ENCODE measurements at places on chromosomes 4 and X.

DNA sequence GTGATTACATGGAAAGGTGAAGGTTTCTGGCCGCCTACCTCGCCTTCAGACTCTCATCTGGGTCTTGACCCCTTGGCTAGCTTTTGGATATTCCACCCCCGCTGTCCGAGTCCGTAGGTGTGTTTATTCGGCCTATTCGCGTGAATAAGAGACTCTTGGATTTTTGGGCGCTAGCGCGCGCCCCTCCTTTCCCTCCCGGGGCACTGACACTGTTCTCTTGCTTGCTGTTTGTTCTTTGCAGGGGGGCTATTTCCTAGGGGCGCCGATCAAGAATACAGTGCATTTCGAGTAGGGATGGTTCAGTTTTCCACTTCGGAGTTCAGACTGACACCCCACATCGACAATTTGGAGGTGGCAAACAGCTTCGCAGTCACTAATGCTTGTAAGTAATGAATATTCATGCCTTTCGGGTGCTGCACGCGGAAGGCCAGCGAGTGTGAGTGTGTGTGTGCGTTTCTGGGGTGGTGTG is 932 bp downstream of the GRIA2 start:
- no peak for DNase-seq

DNA sequence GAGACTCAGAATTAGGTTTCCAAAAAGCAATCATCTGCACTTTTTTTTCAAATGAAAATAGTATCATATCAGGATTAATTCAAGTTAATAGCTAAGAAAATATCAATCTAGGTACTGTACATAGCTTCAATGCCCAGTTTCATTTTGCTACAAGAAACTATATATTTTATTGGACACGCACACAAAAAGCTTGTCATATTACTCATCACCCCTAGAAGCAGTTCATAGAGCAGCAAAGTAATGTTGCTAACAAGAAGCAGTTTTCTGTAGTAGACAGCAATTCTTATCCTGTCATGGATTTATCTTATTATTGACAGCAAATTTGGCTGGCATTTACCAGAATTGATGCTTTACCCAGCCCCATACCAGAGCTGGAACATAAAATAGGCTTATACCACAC is 52.3 kb upstream of the LSM6 start:
- DNase-seq: no peak

DNA sequence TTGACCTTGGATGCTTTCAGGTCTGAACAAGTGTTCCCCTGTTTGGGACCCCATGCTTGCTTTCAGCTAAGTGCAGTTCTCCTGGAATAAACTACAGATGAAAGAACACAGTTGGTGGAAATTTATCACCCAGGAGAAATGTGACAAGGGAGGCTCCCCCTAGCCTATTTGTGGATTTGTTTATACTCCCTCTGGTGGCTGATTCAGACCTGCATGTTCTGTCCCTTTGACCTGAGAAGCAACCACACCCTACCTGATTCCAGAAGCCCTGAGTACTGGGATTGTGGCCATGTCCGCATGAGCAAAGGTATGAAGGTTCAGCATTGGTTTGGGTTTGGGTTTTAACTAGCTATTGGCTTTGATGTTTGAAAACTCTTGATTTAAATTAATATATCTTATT is 440.9 kb downstream of the MID1IP1 start:
- peak; percentile 77 for DNase-seq

GRCh38 chr4:187059021-187059420 is 335.4 kb upstream of the FAT1 start:
- no peak for DNase-seq

DNA sequence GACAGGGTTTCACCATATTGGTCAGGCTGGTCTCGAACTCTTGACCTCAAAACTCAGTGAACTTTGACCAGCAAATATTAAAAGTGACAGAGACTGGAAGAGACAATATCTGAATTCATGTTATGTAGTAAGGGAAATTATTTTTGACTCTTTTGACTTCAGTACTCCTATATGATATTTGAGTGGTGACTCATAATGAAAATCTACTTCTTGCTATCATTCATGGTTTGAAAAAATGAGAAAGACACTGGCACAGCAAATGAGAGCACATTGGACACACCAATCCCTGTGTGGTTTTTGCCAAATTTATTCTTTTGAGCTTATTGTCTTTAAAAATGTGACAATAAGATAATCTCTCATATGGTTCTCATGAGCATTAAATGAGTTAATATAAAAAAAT is 109.4 kb downstream of the GPM6A start:
- DNase-seq: no peak

DNA sequence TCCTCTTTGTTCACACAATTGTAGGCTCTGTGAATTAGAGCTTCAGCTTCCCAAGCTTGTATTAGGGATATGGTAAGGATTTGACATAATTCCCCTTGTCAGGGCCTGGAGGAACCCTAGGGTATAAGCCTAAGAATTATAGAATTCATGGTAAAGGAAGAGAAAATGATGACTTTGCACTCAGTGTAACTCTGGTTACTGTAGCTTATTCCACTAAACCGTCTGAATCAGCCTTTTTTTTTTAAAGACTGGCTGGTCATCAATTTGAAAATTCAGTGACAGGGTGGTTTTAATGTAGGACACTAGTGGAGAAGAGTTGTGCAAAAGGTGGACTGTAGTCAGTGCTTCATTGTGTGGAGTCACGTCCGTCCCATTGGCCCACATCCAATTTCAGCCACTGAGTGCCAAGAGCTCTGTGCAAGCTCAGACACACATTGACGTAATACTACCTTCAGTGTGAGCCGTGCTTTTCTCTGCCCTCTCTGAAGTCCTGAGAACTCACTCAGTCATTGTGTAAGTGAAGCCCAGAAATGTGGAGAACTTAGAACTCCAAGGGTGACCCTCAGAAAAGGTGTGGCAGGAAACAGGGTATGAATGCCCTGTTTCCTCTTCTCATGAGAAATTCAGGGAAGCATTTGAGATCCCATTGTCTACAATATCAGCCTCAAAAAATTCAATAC is 449.8 kb downstream of the C4orf33 start:
- DNase-seq: peak; percentile 16

- DNase-seq: no peak
Measured at GRCh38 chr4:154984148-154984547, 203.1 kb downstream of the RBM46 start.

- DNase-seq: no peak
Measured at GRCh38 chr4:77184974-77185373, 28.0 kb downstream of the CCNG2 start.

- no peak for DNase-seq
Measured at GRCh38 chr4:45992728-45993127, 131.1 kb downstream of the GABRG1 start.

DNA sequence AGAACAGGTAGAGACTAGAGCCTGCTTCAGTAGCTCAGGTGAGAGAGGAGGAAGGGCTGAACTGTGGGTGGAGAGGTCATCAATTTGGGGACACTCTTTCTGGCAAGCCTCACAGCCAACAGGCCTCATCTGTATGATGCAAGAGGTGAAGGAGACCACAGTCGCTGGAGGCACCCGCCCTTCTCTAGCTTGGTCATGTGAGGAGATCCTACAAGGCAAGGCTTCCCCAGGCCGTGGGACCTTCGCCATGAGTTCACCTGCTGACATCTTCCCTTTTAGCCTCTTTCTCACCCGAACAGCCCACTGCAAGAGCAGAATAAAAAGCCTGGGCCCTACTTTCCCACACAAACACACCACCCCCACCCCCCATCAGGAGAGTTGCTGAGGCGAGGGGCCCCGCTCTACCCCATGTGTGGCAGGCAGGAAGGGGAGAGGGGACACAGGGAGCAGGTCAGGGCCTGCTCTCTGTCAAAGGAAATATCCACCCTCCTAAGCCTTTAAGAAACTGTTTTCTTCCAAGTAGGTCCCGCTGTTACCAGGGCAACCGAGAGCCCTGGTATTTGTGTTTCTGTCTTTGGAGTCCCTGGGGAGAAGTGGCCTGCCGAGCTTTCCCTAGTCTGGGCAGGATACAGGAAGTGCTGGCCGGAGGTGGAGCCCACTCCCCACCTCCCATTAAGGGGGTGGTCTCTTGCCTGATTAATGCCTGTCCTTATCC is 8.1 kb downstream of the RTL5 start:
- DNase-seq: no peak

GRCh38 chrX:2955838-2956237 is 26.7 kb upstream of the ARSD start:
- no peak for DNase-seq

GRCh38 chrX:109464231-109464630 is 17.7 kb downstream of the GUCY2F start:
- DNase-seq: no peak

DNA sequence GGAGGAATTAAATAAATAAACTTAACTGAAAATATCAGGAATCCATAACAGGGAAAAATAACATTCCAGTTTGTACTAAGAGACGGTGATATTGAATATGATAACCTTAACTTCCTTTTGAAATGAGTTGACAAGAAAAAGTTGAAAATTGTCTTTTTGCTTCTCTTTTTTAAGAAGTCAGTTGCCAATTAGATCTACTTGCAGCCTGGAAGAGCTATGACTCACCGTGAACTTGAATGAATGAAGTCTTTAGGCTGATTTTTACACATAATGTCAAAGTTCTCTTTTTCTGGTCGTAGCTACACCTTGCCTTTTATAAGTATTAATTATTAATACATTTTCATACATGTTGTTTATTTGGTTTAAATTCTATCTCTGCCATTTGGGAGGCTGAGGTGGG is 94.4 kb upstream of the HPGD start:
- DNase-seq: no peak

DNA sequence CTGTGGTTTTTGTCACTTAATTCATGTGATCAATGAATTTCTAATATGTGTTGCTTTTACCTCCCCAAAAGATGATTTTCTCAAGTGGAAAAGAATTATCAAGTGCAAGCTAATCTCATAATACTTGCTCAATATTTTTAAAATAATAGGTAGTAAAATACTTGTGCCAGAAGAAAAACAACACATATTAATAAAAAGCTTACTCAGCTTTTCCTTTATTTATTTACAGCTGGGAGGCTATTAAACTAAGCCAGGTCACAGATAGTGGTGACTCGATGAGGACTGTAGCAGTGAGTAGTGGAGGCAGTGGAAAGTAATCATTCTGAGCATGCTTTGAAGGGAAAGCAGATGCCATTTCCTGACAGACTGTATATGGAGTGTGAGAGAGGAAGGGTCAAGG is 96.1 kb downstream of the PRDM5 start:
- no peak for DNase-seq

DNA sequence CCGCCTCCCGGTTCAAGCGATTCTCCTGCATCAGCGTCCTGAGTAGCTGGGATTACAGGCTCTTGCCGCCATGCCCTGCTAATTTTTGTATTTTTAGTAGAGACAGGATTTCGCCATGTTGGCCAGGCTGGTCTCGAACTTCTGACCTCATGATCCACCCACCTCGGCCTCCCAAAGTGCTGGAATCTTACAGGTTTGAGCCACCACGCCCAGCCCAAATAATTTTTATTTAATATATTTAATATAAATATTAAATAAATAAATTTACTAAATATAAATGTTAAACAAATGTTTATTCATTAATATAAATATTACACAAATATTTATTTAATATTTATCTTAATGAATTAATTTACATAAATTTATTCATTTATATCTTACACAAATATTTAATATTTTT is 120.2 kb downstream of the SHOX start:
- no peak for DNase-seq

- no peak for DNase-seq
Measured at GRCh38 chr4:78780093-78780492, 3.9 kb downstream of the BMP2K start.

GRCh38 chr4:3168029-3168428 is 80.9 kb upstream of the MSANTD1 start:
- no peak for DNase-seq

DNA sequence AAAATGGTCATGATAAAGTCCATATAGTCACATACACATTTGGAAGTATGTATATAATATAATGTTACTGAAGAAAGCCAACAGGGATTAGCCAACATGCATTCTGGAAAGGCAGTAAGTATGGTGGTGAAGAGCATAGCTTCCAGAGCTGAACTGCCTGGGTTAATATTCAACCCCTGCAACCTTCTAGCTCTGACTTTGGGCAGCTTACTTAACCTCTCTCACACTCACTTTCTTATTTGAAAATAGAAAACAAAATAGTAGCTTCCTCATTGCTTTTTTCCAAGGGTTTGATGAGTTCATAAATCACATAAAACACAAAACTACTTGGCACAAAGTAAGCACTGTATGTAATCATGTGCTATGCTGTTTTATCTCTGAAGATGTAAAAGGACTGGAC is 216.4 kb downstream of the CHIC2 start:
- DNase-seq: no peak

- DNase-seq: no peak
Measured at GRCh38 chrX:110722135-110722534, 73.5 kb downstream of the CHRDL1 start.

DNA sequence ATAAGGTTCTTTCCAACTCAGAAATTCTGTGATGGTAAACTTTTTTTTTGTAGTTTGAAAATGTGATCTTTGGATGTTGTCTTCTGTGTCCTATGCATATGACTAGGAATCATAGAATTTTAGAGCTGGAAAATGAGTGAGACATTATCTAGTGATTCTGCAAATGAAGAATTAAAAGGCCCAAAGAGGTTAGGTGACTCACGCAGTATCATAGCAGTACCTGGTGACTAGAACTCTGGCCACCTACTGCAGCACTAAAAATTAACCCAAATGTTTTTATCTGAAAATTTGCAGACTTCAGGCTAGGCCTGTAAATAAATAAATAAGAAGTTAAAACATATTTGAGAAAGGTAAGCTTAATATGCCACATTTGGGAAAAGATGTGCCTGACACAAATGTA is 52.8 kb downstream of the NFKB1 start:
- DNase-seq: no peak

DNA sequence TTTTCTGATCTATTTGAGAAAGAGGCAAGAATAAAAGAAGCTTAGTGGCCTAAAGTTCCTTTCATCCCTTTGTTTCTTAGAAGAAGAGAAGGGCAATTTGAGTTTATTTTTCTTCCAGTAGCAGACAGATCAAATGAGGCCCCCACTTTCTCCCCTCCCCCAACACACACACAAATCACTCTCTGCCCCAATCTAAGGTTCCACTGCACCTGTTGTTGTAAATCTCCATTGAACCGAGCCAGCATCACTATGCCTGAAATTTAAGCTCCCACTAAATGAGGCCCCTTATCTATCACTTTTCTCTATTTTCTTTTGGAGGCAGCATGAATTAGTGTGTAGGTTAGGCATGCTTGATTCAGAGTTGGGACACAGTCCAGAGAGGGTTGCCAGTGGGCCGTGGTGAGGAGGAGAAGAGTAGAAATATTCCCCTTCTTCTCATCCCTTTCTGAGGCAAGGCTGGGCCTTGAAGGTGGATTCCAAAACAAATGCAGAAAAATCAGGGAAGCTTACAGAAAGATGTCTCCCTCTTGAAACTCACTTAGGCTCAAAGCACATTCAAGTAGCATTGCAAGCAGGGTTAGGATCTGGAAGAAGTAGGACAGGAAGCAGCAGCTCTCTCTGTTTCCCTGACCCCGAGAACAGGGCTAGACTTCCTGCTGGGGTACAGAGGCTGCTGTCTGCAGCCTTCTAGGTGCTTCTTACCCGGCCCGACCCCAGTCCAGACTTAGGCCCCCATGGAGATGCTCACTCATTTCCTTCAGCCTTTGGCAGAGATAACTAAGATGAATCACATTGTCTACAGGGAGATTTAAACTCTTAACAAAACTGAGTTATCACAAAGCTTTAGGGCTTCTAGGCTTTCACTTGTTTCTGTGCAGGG is 70.7 kb downstream of the RASL11B start:
- no peak for DNase-seq

GRCh38 chrX:71301195-71301924 is at the start of gene ITGB1BP2:
ITGB1BP2 (plus strand) TSS chrX:71301750; CDS start chrX:71301807, 57 bp downstream.
- DNase-seq: no peak

All from NCI-H1092 treated with DMSO at 0.1 percent for 48 hours (cell line).